ENCODE measurements at places on chromosomes 3 and 15.

GRCh38 chr3:138253609-138254008 lies 66.5 kb downstream of the ARMC8 start:
- no peak for DNase-seq

DNA sequence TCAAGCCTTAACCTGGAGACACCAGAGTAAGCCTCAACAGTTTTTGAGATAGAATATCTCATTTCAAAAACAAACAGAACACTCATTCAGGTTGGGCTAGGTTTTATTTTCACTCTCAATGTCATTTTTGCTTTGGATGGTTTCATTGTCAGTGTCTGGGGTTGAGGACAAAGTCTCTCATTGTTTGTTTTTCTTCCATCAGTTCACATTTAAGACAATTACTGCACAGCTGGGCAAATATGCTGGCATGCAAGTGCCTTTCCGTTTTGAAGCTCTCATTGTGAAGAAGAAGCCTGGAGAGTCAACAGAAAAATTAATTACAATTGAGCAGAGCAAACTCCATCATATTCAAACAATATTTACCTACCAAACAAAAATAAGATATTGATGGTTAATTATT lies 1050.0 kb downstream of the TBL1XR1 start:
- DNase-seq: no peak

DNA sequence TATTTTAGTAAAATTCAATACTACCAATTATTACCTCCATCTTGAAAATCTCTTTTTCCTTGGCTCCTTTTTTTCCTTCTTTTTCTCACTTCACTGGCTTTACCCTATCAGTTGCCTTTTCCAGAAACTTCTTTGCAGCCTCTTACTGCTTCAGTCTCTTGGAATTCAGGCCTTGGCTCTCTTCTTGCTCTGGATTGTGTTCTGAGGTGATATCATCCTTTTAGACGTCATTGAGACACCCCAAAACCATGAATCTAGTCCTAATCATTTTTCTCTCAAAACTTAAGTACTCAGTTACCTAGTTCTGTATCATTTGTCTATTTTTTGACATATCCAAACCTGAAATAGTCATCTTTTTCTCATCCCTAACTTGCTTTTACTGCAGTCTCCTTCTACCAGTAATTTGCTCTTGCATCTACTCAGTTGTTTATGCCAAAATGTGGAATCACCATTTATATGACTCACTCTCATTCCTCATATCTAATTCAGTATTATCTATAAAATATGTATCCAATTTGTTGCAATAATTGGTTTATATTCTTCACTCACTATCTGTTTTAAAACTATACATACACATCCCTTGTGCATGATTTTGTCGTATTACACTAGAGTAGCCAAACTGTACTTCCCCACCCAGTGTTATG lies 703.2 kb upstream of the CCDC54 start:
- DNase-seq: no peak

GRCh38 chr3:195173657-195174056 lies 97.3 kb downstream of the XXYLT1 start:
- no peak for DNase-seq

DNA sequence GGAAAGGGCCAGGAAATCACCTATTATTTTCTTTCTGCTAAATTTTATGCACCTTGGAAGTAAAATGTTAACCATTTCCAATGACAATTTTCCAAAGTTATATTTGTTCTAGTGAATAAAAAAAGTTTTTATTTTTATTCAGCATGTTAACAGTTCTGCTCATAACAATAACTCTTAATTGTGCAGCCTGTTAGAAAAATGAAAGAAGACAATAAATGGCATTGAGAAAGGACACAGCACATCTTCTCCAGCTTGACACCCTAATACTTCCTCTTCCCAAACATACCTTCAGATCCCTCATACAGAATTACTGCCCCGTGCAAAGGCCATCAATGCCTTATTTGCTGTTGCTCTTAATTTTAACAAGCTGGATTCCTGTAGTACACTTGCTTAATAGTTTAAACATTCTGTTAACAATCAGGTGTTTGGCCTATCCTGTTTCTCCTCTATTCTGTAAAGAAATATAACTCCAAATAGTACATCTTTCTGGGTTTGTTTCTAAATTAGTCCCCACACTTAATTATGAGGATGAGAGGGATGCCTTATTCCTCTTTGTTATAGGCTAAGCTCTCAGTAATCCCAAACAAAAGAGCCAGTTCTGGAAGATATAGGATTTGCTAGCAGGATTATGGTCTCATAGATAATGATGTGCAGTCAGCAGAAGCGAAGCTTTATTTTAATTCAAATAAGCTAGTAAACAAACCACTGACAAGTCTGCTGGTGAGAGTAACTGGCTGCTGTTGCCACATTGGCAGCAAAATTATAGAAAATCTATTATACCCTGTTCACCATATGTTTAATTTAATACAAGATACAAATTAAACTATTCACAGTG lies 19.2 kb upstream of the SOX2 start:
- DNase-seq: no peak

DNA sequence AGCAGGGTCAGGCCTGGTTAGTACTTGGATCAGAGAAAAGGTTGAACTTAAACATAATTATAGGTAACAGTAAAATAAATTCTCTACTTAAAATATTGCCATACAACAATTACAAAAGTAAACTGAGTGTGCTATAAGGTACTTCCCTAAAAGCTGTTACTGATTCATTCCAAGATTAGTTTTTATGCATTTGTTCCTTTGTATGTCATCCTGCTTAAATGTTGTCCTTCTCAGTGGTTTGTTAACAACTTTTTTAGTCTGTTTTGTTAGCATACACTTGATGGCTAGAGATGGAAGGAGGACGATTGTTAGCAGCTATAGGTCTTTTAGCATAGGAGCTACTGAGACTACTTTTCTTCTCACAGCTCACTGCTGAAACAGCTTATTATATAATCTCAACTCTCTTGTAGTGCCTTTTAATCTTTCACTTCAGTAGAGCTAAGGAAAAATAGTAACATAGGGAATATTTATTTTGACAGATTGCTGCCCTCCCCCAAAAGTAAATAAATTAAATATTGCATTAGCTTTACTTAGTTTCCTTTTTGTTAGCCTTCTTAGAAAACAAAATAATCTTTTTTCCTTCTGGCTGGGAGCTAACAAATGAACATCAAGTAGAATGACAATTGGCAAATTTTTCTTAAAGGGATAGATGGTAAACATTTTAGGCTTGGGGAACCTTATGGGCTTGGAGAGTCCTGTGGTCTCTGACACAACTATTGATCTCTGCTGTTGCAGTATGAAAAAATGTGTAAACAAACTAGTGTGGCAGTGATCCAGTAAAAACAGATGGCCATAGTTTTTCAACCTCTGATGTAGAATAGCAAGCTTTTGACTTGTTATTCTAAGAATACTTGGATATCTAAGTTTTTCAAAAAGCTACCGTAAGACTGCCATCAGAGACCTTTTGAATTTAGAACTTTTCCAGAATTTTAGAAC lies 39.5 kb downstream of the USP8 start:
- DNase-seq: peak; percentile 3

GRCh38 chr3:120404876-120405275 lies 45.9 kb downstream of the FSTL1 start:
- DNase-seq: no peak

DNA sequence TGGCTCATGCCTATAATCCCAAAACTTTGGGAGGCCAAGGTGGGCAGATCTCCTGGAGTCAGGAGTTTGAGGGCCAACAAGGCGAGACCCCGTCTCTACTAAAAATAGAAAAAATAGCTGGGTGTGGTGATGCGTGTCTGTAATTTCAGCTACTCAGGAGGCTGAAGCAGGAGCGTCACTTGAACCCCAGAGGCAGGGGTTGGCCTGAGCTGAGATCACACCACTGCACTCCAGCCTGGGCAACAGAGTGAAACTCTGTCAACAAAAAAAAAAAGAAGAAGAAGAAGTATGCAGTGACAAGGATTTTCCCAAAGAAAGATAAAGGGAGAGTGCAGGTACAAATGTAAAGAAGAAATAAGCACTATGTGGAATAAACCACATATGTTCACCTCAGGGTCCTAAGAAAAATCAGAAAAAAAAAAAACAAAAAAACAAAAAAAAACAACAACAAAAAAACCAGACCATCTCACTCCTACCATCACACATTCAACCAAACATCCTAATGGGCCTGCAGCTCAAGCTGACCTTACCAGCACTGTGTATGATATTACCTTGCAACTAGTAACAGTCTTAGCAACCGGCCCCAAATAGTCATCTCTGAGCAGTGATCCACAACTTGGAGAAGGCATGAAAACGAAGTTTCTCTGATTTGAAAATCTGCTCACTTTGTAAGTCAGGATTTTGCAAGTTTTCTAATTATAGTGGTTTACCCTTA lies 296.7 kb upstream of the PROK2 start:
- no peak for DNase-seq

DNA sequence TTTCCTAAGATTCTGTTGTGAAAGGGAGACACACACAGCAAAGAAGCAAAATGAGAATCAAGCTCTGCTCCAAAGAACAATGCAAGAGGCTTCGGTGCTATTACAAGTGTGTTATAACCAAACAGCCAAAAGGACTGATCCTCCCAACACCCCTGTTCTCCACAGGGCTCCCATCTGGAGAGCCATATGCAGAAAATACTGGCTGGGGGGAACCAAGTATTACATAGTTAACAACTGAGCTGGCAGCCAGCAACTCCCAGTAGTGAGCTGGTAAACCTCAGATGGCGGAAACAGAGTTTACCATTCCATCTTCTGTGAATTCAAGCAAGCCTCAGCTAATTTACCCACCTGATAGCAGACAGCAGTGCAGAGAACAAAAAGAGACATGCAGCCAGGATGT lies 156.4 kb downstream of the NTRK3 start:
- no peak for DNase-seq

DNA sequence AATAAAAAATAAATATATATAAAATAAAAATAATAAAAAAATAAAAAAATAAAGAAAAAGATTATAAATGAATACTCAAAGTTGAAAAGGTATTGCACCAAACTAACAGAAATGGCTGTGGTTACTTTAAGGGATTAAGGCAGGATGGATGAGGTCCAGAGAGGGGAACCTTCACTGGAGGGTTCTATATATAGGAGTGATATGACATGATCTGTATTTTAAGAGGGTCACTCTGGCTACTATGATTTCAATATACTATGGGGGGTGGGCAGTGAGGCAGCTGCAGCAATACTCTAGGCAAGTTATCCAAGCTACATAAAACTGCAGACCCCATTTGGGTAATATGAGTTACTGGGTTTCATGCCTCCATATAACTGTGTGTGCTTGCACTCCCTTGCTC lies 24.6 kb downstream of the ACAD11 start:
- no peak for DNase-seq

GRCh38 chr3:188701485-188701969 lies 470.2 kb upstream of the TPRG1 start:
- DNase-seq: no peak

Measured in left kidney (tissue), 8 donors.